ENCODE measurements at places on chromosomes 2 and 18.

DNA sequence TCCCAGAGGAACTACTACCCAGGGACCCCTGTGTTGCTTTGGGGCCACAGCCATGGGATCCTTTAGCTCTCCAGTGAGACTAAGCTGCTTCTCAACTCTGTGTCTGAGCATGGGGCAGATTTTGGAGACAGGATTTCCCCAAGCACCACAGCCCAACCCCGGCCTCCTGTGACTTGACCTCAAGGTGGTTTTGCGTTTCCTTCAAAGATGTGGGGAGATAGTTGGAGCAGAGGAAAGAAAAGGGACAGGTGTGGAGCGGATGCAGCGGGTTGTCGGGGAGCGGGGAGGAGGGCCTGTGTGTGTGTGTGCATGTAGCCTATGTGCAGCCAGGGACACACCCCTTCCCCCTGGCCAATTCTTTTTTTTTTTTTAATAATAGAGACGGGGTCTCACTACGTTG is 10.2 kb downstream of the ARID5A start:
- DNase-seq = no peak

- no peak for DNase-seq
These were observed 537.2 kb downstream of the KCNJ3 start for GRCh38 chr2:155235710-155236109.

- DNase-seq = no peak
These were observed 354.0 kb downstream of the CCDC85A start for GRCh38 chr2:56537756-56538155.

DNA sequence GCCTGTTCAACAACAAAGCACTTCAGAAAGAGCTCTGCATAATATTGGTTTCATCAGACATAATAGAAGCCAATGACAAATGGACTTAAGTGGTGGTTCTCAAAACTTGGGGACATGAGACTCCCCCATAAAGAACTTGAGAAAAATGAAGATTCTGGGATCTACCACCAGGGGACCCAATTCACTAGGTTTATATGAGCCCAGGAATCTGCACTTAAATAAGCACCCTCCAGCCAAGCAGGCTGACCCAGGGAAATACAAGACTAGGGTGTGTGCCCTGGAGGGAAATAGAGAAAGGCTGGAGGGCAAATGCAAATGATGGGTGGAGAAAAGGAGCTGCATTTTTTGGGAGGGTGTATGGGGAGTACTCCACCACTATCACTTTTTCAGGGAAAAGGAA is 52.5 kb downstream of the SATB2 start:
- DNase-seq = no peak

DNA sequence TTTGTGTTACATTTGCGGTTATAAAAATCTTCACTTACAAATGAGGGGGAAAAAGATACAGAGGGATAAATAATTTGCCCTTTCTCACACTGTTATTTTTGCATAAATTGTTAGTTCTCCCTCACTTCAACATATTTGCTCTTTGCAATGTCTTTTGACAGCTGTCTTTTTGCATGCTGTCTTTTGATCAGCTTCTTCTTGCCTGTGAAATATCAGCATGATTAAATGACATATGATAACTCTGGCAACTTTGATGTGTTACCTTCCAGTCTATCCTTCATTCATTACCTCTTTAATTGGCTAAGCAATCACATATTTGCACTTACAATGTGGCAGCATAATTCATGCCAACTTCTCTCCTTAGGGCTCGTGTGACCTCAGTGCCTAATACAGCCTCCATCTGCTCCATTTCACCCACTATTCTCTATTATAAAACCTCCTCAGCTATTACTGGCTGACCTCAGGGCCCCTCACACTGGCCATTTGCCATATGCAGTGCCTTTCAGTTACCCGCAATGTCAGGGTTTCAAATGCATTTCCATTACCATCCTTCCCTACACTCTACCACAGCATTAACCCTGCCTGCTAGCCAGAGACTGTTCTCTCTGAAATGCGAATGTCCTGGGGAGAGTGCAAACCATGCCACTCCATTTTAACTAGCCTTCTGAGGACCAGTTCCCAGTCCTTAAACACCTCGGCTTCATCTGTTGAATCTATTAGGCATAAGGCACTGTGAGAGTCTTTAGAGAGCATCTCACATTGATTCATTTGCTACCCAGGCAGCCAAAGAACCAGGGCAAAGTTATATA is 1056.6 kb upstream of the CHAC2 start:
- DNase-seq = no peak

DNA sequence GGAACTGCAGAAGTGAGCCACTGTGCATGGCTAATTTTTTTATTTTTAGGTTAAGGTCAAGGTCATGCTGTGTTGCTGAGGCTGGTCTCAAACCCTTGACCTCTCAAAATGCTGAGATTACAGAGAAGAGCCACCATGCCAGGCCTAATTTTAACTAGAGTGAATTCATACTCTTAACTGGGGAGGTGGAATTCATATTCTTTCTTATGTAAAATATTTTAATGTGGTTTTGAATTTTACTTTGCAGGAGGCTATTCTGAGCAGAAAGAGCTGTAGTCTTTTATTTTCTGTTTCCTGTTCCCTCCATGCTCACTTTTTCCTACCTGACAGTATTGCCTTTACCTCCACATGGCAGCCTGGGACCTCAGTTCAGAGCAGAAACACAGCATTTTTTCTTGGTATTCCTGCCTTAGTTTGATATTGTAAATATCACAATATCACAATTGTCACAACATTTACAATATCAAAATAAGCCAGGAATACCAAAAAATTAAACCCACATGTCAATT is 37.1 kb upstream of the CCNYL1 start:
- DNase-seq = no peak

DNA sequence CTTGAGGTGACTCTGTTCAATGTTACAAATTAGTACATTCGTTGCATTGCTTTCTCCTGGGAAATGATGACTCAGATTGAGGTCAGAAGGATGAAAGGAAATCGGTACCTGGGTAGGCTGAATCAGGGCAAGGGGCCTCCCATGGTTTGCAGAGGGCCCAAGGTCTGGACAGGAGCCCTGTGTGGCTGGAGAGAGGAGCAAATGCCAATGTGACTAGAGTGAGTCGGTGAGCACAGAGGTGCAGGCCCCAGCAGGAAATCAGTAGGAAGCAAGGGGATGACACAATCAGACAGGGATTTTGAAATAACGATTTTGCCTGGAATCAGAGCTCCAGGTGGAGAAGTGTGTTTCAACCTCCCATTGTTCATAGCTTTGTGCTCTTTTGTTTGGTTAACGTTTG is 118.9 kb downstream of the CCDC102B start:
- no peak for DNase-seq

DNA sequence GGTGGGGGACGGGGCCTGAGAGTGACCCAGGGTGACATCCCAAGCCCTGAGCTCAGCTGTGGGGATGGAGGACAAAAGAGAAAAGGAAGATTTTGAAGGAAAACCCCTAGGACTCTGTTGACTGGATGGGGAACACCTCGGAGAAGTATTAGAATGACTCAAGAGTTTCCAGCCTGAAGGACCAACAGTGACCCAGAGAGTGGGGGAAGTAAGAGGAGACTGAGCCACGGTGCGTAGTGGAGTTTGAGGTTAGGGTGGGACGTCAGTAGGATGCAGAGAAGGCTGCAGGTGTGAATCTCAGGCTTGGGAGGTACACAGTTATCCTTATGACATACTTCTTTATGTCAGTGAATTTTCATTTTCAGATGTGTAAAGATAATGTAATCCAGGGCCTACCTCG is 119.5 kb downstream of the NCK2 start:
- DNase-seq = no peak

DNA sequence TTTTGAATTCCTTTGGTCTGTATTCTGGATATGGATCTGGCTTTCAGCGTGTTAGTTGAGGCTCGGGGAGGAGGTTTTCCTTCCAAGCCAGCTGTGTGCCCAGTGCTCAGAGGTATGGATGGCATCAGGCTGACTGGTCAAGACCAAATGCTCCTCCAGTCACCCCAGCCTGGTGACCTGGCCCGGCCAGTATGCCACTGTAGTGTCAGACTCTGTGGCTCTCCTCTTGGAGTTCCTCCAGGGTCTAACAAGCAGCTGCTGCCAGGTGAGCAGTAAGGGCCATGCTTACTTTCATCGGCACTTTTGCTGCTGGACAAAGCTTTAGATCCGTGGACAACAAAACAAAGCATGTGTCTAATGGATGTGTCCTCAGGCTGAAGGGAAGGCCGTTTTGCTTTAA is 44.1 kb downstream of the CABLES1 start:
- no peak for DNase-seq

DNA sequence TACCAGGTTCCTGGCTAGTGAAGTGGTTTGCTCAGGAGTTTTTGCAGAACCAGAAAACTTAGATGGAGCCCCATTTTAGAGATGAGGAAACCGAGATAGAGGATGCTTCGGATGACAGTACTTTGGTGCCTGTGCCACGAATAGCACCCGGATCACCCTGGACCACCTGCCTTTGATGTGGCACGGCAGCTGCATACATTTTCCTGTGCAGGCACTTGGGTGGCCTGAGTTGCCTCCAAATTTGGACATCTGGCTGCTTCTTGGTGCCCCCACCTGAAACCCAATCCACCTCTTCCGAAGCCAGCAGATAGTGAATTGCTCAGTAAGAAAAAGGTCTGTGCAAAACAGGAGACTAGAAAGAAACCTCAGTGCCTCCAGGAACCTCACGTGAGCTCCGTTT is 140.6 kb upstream of the ID2 start:
- no peak for DNase-seq

DNA sequence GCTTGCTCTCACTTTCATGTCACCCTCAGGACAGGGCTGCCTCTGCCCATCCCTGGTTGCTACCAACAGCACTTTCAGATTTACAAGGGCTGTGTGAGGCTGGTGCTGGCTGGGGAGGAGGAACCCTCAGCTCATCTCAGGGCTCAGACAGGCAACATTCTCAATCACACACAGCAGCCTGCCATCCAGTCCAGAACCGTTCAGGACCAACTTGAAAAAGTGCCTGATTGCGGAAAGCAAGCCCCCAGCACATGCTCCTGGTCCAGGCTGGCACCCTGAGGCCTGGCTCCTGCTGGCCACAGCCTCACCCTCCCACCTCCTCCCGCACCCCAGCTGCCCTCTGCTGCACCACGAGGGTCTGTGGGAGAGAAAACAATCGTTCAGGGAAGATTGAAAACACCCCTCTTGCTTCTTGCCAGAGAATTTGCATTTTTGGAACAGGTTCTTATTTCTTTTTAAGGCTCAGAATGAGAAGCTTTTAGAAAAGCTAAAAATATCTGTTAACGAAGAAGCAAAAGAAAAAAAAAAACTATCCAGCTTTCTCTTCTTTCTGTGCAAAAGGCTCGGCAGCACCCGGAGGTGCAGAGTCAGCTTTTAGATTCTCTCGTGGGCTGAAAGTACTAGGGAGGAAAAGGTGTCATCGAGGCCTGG is 403.8 kb upstream of the ID2 start:
- DNase-seq = peak; percentile 82

DNA sequence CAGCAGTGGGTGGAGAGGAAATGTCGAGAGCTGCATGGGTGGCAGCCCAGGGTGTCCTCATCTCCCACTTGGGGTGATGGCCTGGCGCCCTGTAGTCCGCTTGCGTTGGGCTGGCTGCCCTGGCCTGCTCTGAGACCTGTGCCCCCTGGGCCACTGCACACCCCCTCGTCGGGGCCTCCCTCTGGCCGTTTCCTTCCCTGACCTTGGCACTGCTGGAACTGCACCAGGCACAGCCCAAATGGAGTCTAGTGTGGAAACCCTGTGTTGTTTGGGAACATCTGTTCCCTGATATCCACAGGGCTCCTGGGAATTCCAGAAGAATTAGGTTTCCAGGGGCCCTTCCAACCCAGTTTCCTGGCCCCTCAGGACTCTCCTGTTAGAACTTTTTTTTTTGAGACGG is 13.9 kb downstream of the EFHD1 start:
- DNase-seq = no peak

DNA sequence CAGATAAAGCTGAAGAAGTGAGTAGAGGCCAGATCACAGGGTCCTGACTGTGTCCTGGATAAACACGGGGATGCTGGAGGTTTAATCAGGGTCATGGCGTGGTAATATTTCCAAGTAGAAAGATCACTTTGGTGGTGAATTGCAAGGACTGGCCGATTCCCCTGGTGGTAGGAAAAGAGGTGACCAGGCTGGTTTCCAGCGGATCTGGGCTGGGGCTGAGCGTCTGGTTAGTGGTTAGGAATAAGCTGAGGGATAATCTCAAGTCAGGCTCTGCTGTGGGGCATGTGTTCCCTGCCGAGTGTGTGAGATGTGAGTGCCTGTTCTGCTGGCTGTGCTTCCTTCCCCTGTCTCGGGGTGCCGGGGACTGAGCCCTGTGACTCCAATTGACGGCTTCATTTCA is 484.0 kb downstream of the TSN start:
- no peak for DNase-seq

- no peak for DNase-seq
These were observed 57.6 kb downstream of the TPGS2 start for GRCh38 chr18:36771245-36771644.

GRCh38 chr2:223854741-223855140 is 17.4 kb upstream of the AP1S3 start:
- no peak for DNase-seq

DNA sequence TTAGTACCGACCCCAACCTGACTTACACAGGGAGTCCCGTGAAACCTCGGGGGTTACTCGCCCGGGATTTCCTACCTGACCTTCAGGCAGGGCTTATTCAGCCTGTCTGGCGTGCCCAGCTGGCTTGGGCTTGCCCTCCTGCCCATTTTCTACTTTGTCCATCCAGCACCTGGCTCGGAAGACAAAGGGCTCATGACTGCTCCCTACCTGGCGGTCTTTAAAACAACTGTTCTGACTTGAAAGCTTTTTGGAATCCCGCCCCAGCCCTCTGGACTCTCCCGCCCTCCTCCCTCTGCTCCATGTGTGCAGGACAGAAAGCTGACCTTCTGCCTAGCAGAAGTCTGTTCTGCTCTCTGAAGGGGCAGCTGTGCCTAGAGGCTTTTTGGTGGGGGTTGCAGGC is 43.1 kb downstream of the ACKR3 start:
- no peak for DNase-seq

DNA sequence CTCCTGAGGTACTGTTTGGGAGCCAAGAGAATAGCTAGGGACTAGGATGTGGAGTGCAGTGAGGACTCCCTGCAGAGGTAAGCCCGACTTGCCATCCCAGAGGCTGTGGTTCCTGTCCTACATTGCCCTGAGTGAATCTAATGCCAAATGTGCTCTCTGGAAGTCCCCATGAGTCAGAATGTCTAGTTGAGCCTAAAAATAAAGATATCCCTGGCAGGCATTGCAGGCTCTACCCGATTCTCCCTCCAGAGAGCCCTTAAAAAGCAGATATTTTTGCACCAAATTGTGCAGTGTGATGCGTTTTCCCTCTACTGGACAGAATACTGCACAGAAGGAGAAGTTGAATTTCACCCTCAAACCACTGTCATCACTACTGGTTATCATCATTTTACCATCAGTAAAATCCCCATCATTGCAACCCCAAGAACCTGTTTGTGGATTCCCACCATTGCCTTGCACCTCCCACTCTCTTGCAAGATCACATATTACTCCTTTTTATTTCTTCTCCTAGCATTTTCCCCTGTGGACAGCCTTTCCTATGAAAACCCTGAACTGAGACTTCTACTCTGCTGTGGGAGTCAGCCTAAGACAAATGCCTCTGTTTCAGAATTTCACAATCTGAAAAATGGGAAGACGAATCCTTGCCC is 98.0 kb downstream of the MARCHF4 start:
- DNase-seq = no peak
